Uterine smooth muscle cell (primary cell): ENCODE measurements at places on chromosomes 4 and X. TPM values are rescaled to one million over a fixed set of nuclear protein-coding genes. Genes with fewer than 3 reads are reported as not detected.

The YTHDC1 gene
- 43.5 and 51.4 TPM in 2 replicates for total RNA-seq

The CXCL1 gene
- 2.9 and 3.9 TPM in 2 replicates for total RNA-seq

The L1CAM gene
- 2.7 and 5.5 TPM in 2 replicates for total RNA-seq

The FABP2 gene
- total RNA-seq: not detected in 2 replicates

The SSX4 gene
- not detected in 2 replicates for total RNA-seq

The N4BP2 gene
- 7.4 and 8.0 TPM in 2 replicates for total RNA-seq

The CT45A5 gene
- not detected in 2 replicates for total RNA-seq
